ENCODE measurements at places on chromosomes 7 and 10.

DNA sequence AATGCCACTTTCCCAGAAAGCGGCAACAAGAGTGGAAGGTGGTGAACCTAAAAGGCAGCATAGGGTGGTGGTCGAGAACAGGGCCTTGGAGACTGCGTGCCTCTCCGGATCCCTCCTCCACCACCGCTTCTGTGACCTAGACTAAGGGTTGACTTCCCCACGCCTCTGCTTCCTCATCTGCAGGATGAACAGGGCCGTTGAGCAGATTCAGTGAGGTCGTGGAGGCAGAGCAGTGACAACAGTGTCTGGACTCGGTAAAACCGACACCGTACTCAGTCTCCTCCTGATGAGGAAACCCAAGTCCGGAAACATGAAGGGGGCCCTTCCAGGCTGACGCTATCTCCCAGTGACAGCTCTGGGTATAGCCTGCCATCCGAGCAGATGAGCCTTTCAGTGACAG, 162.6 kb downstream of the CELF2 start:
- DNase-seq = no peak
- no peak overlapping the region for H3K4me3 ChIP-seq
- peaks cover 5% of the 10 kb centered on the region for H3K36me3 ChIP-seq
- peaks cover 19% of the 10 kb centered on the region for H3K4me1 ChIP-seq
- no peaks in the 10 kb centered on the region for H3K27me3 ChIP-seq
- H3K27ac ChIP-seq = no peak overlapping the region

GRCh38 chr10:47452495-47453140, 31.3 kb downstream of the ANXA8 start:
- DNase-seq = peak; percentile 74
- no peak overlapping the region for H3K4me3 ChIP-seq
- no peaks in the 10 kb centered on the region for H3K36me3 ChIP-seq

- H3K27ac ChIP-seq = no peak overlapping the region
- peaks cover 33% of the 10 kb centered on the region for H3K36me3 ChIP-seq
- DNase-seq = no peak
- peaks cover 4% of the 10 kb centered on the region for H3K4me1 ChIP-seq
- H3K4me3 ChIP-seq = no peak overlapping the region
These were observed 75.8 kb downstream of the LARP4B start for GRCh38 chr10:855671-856070.

GRCh38 chr10:33703501-33704213, 369.2 kb upstream of the NRP1 start:
- no peaks in the 10 kb centered on the region for H3K36me3 ChIP-seq
- no peaks in the 10 kb centered on the region for H3K27me3 ChIP-seq
- no peak overlapping the region for H3K27ac ChIP-seq

DNA sequence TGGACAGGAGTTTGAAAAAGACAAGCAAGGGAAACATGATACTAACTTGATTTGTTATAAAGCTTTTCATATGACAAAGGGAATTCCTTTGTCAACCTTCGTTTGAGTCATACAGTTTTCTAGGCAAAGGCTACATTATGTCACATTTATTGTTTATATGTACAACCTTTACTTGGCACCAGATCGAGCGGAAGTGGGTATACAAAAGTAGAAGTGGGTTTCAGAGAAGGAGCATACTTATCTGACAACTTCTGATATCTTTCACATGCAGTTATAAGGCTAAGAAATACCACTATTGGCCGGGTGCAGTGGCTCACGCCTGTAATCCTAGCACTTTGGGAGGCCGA, 11.0 kb downstream of the STMP1 start:
- no peak overlapping the region for H3K4me3 ChIP-seq
- no peak for DNase-seq
- H3K4me1 ChIP-seq = peaks cover 27% of the 10 kb centered on the region
- peaks cover 4% of the 10 kb centered on the region for H3K36me3 ChIP-seq
- no peaks in the 10 kb centered on the region for H3K27me3 ChIP-seq
- H3K27ac ChIP-seq = no peak overlapping the region

- H3K27ac ChIP-seq = no peak overlapping the region
- no peak overlapping the region for H3K4me3 ChIP-seq
- DNase-seq = no peak
- no peaks in the 10 kb centered on the region for H3K27me3 ChIP-seq
- no peaks in the 10 kb centered on the region for H3K4me1 ChIP-seq
These were observed 190.8 kb downstream of the POU6F2 start for GRCh38 chr7:39168403-39169098.

- H3K27me3 ChIP-seq = no peaks in the 10 kb centered on the region
- no peak for DNase-seq
- no peak overlapping the region for H3K27ac ChIP-seq
- no peaks in the 10 kb centered on the region for H3K4me1 ChIP-seq
- H3K4me3 ChIP-seq = no peak overlapping the region
These were observed 113.6 kb downstream of the RNF32 start for GRCh38 chr7:156754201-156754600.
